ENCODE measurements at places on chromosomes 4 and X.

DNA sequence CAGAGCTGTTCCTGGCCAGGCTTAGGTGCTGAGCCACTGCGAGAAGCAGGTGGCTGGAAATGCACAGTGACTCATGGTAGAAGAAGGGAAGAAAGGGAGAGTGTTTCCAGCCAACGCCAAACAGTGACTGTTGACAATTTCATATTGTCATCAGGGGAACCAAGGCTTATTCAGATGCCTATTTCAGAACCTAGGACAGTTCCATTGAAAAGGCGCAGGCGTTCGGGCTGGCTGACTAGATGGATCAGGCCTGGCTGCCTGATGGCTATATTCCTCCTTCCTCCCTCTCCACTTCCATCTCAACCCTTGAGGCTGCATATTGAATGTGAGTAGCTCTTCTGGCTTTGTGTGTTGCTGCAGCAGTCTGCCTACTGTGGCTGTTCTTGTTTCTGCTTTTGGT lies 73.0 kb upstream of the FRMPD4 start:
- no peak for DNase-seq

DNA sequence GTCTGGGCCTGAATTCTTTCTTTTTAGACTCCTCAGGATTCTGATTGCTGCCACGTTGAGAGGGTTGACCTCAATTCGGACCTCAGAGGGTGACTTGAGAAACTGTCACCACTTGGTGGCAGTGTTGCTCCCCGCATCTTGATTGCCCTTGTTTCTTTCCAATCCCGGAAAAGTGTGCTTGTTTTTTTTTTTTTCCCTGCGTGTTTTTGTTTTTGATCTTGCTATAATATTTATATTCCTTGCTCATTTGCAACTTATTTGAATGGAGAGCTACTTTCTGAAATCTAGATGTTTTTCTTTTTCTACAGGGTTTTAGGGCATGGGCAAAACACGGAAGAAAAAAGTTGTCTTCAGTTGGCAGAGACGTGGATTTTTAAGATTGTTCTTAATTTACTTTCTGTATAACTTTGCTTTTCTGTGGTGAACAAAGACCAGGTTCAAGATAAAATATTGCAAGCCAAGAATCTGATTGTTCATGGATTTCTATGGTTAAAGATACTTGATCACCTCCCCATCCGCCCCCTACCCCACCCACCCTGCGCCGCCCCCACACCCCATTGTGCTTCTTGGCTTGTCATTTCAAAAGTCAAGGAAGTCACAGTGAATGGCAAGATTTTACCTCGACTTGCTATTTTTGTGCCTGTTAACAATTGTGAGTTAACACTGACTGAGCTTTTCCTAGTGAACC lies 102.0 kb downstream of the PTTG2 start:
- DNase-seq: peak; percentile 80

GRCh38 chr4:185512516-185512915 lies 22.8 kb downstream of the PDLIM3 start:
- DNase-seq: no peak

DNA sequence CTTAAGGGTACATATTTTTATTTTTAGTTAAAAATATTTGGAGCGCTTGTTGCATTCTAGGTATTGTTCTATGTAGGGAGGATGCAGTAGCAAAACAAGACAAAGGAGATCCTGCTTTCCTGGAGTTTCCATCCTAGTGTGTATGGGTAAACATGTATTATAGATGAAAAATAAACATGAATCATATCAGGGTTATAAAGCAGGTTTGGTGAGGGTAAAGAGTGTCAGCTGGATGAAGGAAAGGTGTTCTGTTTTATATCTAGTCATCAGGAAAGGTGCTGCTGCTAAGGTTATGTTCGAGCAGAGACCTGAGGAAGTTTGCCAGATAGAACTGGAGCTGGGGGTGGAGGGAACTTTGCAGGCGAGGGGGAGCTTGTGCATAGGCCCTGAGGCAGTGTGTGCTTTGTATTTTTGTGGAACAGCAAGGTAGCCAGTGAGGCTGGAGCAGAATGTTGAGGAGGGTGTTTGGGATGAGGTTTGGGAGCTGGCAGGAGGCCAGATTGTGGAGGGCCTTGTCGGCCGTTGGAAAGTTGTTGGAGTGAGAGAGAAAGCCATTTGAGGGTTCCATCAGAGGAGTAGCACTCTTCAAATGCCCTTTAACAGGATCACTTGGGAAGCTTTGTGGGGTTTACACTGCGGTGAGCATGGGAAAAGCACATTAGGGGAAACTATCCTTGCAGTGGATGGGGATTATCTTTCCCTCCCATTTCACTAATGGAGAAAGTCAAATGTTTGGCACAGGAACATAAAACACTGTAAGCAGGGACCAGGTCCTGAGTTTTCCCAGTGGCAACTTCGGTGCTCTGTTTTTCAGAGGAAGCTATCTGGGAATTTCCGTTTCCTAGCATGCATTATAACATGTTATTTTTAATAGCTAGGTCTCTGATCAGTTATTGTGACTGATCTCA lies 35.9 kb downstream of the AFF1 start:
- DNase-seq: no peak

DNA sequence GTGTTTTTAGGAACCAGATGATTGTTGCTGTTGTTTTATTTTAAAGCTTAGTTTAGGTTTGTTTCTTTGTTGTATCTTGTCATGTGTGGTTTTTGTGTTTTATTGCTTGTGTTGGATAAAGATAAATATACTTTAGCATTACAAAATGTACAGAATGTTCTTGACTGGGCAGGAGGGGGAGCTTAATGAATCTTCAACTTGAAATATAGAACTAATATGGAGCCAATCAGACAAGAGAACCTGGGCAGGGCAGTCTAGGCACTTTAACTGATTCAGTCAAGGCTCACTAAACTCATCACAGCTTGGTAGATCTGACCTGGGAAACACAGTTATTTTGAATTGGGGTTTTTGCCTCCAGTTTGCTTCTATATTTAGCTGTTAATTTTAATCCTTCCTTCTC lies 304.2 kb downstream of the ARHGAP24 start:
- no peak for DNase-seq

DNA sequence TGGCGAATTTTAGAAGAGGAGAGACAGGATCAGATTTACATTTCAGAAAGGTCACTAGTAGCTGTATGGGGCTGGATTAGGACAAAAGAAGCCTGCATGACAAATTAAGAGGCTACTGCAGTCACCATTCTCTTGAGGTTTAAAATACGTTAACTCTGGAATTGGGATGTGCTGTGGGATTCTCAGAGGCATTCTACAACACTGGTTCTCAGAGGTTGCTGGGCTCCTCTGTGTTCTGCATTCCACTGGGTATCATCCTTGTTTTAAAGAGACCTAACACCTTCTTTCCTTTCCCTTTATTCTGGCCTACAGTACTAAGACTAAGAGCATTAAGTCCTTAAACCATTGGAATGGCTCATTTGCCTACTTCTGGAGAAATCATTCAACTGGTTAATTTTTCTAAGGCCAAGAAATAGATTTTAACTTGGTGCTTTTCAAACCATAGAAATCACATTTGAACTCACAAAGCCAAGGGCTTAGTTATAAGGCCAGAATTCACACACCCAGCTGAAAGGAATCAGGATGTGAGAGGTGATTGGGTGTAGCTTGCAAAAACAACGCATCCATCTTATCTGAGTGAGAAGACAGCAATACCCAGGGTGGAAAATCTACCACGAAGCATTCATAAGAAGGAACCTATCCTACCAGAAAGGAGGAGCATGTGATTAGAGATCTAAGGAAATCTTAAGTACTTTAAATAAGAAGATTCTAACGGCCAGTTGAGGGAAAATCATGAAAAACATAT lies 116.6 kb downstream of the SHISA3 start:
- no peak for DNase-seq

DNA sequence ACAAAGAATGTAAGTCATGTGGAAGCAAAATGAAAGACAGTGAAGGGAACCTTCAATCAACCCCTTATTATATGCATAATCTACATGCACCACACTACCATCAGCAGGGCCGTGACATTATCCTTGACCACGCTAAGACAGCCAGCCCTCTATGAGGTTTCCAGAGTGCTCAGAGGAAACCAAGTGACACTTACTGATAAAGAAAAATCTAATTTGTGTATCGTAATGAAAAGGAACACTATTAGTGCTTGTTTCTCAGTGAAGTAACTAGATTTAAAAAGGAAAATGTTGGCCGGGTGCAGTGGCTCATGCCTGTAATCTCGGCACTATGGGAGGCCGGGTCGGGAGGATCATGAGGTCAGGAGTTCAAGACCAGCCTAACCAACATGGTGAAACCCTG lies 56.4 kb downstream of the ABCG2 start:
- no peak for DNase-seq

DNA sequence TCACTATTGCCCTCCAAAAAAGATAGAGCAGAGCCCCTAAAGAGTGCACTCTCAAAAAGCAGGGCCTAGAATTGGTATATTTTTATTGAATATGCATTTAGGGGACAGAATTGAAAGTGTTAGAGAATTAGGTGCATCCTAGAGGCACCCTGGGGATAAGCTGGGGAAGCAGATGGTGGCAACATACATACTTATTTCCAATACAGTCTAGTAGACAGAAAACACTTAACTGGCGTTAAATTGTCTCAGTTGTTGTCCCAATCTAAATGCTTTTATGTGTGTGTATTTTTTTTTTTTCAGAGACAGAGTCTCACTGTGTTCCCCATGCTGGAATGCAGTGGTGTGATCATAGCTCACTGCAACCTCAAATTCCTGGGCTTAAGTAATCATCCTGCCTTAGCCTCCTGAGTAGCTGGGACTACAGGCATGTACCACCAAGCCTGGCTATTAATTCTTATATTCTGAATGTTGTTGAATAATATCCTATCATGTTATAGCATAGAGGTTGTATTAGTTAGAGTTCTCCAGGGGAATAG lies 481.8 kb downstream of the GRXCR1 start:
- DNase-seq: no peak

- DNase-seq: no peak
Measured at GRCh38 chr4:1660948-1661677, 23.0 kb downstream of the FAM53A start.

DNA sequence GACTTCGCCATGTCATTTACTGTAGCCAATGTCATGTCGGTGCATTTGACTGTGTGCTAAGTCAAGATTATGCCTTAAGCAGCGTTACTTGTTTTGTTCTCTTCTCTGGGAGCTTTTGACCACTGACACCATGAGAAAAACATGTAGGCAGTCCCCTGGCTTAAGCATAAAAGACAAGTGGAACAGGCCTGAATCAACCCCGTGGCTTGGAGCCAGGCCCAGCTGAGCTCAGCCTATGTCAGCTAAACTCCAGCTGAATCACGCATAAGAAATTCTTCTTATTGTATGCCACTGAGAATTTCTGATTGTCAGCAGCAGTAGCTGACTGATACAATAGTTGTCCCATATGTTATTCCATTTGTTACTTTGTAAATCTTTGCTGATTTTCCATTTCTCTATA lies 261.9 kb downstream of the CBLL2 start:
- no peak for DNase-seq

GRCh38 chrX:65750674-65751469 lies 83.4 kb downstream of the MSN start:
- DNase-seq: no peak

DNA sequence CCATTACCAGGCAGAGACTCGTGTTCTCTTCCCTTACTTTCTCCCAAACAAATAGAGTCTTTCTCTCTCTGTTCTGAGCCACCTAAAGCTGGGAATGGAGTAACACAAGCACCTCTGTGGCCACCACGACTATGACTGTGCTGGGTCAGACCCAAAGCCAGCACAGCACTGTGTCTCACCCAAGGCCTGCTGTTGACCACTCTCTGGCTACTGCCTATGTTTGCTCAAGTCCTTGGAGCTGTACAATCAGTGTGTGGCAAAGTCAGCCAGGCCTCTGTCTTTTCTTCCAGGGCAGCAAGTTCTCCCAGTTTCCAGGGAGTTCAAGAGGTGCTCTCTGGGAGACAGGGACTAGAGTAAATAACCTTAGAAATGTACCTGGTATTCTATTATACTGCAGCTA lies 239.4 kb downstream of the FAM47A start:
- DNase-seq: no peak
